Dorsolateral prefrontal cortex (tissue), 122 donors: ENCODE measurements at places on chromosomes 4 and X.

- DNase-seq: no peak
Observed at GRCh38 chr4:5683566-5683965, 24.8 kb downstream of the EVC2 start.

GRCh38 chr4:68271851-68272357 lies 26.4 kb upstream of the TMPRSS11B start:
- no peak for DNase-seq

DNA sequence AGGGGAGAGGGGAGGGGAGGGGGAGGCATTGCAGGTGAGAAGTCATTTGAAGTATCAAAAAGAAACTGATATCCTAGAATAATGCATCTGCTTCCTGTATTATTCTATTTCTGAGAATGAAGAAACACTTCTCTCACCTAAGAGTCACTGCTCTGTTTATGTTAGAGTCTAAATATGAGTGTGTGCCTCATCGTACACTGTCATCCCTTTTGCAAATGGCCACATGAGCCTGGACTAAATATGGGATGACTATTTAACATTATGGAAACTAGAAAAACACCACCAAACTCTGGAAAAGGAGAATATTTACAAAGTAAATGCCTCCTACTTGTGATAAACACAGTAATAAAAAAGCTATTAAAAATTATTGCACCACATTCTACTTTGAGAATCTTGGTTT lies 146.4 kb upstream of the NOCT start:
- no peak for DNase-seq

DNA sequence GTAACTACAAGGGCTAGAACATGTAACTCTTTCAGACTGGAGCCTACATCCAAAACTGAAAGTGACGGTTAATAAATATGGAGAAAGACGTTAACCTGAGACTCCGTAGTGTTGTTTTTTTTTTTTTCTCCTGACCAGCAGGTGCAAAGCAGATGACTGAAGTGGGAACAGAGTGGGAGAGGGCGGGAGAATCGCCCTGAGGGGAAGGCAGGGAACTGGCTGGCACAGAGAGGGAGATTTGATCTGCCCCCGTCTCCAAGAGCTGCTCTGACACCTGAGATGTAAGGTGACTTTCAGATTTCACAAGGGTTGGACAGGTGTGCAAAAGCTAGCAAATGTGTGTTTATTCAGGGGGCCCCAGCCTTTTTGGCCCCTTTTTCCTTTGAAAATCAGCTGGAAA lies 180.2 kb downstream of the PALLD start:
- DNase-seq: no peak

GRCh38 chr4:104966349-104967033 lies 180.2 kb upstream of the TET2 start:
- no peak for DNase-seq
